ENCODE measurements at places on chromosomes 16 and 17.
A peak's percentile ranks its signal among the peaks of the same experiment; 100 is the strongest.

GRCh38 chr17:80873307-80873951 lies 118.2 kb upstream of the CHMP6 start:
- DNase-seq: no peak

- DNase-seq: no peak
Measured at GRCh38 chr16:16041196-16041892, 91.9 kb downstream of the ABCC1 start.

GRCh38 chr16:65476448-65476955 lies 354.6 kb upstream of the CDH11 start:
- no peak for DNase-seq

DNA sequence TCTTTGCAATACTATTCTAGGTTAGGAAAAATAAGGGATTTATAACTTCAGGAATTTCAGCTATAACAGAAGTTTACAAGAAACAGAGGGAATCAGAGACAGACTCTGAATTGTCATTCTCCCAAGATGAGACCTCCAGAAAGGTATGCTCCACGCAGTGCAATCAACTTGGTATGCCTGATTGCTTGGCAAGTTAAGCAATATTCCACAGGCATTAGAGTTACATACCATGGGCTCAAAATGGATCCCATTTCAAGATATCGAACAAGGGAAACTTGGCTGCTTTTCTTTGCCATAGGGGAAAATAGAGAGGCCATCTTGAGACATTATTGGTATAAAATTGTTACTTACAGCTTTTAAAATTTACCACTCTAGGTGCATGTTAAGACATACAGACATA lies 615.6 kb upstream of the SOX9 start:
- DNase-seq: no peak

DNA sequence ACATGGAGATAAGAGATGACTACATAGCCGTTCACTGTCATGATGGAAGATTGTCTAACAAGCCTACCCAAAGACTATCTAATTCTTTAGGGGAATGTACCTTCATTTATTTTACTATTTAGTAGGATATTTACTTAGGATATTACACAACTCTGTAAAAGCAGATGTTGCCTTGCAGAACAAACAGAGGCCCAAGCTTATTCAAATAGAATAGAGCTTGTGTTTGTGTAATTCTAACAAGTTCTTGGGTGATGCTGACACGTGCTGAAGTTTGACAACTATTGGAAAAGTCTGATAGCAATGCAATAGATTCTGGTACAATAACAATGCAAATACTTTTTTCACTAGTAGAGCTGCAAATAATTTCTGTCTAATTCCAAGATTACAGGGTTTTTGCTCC lies 447.6 kb downstream of the TOX3 start:
- no peak for DNase-seq

GRCh38 chr17:1197379-1197778 lies 17.6 kb upstream of the ABR start:
- peak; percentile 42 for DNase-seq

- no peak for DNase-seq
Measured at GRCh38 chr17:75126954-75127353, 4.6 kb downstream of the NT5C start.

DNA sequence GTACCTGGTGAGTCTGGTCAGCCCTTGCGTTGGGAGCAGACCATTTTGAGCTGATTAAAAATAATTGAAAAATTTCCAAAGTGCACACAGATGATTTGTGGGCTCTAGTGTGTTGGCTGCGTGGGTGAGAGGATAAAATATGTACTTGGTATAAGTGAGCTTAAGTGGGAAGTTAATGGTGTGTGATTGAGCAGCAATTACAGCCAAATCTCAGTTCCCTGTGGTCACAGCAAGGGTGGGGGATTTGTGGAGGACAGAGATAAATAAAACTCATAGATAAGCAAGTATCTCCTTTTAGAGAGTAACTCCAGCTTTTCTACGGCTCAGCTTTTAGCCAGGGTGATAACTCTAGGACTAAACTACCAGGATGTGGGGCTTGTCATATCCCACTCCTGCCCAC lies 390.4 kb downstream of the UTP18 start:
- DNase-seq: no peak

GRCh38 chr17:81713556-81714411 lies 1.7 kb downstream of the SLC25A10 start:
- no peak for DNase-seq

DNA sequence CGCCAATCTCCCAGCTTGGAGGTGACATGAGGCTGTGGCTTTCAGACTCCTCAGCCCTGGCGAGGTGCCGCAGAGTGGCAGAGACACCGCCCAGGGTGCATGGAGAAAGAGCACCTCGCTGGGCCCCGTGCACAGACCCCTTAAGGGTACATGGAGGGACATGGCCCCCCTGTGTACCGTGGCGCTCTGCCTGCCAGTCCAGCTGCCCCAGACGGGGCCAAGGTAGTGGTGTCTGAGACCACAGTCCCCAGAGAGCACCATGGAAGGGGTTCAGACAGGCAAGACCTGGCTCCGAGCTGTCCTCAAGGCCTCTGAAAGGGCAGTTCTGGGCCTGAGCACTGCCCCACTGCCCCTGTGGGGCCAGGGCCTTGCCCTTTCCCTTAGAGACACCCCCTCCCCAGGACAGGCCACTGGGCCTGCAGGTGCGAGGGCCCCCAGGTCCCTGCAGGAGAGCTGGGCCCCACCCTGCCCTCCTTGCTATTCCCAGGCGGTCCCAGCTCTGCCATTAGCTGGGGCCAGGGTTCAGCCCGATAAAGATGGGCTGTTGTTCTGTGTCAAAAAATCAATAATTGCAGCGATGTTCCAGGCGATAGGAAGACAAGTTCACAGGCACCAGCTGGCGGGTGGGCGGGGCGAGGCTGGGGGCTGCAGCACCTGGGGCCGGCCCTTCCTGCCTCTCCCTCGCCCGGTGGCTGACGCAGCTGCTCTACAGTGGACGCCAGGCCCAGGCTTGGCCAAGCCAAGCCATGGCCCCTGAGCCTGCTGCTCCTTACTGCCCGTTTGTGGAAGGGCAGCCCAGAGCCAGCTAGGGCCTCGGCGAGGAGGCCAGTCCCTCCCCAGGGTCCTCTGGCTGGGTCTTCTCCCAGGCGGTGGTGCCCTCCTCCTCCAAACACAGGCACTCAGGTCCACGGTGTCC lies 51.7 kb downstream of the ZFPM1 start:
- DNase-seq: no peak

GRCh38 chr17:71914812-71915211 lies 206.0 kb upstream of the SOX9 start:
- no peak for DNase-seq

DNA sequence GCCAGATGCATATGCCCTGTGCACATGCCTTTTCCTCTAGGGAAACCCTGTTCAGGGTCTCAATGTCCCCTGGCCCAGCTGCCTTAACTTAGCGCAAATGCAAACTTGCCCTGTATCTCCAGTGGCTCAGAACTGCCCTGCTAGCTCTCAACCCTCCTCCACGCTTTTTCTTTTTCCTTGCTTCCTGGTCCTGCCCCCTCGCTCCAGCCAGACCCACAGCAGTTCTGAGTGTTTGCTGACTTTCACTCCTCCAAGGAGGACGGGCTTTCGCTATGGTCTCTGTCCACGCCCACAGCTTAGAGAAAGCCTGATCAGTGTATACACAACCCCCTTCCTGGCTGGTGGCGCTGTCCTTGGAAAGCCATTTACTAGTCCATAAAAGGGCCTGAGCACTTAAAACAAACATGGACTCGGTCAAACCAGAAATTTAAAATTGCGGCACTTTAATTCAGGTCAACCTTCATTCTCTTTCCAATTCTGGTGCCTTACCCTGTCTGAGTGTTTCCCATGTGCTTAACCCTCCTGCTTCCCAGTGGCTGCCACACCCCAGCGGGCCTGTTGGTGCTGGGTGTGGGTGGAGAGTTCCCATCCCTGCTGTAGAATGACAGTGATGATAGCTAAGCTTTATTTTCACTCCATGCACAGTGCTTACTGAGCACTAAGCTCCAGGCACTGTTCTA lies 15.6 kb upstream of the TMEM98 start:
- DNase-seq: peak; percentile 76

GRCh38 chr16:11303405-11304138 lies 22.4 kb upstream of the PRM1 start:
- no peak for DNase-seq

- no peak for DNase-seq
Measured at GRCh38 chr16:79912592-79913310, 312.2 kb upstream of the MAF start.

DNA sequence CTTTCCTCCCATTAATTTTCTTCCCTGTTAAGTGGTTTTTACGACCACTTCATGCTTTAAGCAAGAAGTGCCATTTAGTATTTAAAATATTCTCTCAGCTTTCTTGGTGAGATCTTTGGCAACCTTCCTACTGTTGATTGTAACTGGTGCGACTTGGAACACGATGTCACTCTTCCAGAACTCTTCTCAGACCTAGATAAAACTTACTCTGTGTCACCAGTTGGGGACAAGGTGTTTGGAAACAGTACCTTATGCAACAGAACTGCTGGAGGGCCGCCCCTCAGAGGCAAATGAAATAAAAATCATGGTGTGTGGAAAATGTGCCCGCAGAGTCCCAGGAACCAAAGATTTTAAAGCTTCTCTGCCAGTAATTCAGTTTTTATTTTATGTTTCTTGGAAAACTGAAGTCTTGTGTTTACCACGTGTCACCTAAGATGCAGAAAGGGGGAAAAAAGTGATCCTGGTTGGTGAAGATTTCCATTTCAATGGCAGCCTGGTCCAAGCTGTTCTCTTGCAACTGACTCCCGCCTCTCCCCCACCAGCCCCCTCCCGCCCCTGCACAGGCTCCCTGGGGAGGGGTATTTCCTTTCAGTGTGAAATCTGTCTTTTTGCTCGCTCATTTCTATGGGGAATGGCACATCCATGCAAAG lies 7.2 kb upstream of the HSD11B2 start:
- DNase-seq: no peak

DNA sequence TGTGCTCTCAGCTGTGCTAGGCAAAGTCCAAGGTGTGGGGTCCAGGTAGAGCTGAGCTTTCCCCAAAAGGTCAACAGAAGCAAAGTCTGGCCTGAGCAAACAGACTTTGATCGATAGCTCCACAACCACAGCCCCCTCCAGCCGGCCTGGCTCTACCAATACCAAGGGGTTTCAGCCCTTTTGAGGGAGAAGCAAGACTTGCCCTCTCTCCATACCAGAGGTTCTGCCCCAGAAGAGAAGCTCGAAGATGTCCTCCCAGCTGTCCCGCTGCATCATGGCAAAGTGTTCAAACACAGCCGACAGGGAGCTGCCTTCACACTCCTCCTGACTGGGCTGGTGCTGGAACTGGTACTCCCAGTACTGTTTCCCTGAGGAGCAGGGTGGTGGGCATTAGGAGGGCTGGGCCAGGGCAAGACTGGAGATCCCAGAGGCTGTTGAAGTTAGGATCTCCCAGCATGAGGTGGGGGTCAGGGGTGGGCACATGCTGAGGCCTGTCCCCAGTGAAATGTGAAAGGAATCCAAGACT lies 1.7 kb downstream of the VTN start:
- no peak for DNase-seq

DNA sequence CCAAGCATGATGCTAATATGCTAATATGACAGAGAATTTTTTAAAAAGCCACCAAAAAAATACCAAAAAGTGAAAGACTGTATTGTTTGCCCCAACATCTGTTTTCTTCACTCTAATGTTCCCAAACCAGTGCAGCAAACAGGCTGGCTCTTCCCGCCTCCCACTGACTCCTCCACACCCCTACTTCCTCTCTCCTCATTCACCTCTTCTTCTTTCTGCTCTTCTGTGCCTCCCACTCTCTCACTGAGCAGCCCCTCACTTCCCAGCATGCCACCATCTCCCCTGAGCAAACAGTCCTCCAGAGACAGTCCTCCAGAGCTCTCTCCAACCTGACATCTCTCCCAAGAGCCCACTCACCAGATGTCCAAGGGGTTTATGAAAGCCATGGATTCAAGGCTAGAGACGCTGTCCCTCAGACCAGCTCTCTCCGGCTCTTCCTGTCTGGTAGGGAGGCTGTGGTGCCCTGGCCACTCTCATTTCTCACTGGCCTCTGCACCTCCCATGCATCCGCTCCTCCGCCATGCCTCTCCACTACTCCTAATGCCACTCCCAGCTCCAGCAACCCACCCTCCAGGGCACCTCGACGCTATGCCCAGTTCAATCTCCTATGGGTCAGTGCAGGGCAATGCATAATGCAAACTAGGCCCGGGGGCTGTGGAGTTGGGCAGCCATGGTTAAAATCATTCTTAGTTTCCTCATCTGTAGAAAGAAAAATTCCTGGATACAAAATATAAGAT lies 52.9 kb downstream of the ANKRD11 start:
- peak; percentile 33 for DNase-seq

DNA sequence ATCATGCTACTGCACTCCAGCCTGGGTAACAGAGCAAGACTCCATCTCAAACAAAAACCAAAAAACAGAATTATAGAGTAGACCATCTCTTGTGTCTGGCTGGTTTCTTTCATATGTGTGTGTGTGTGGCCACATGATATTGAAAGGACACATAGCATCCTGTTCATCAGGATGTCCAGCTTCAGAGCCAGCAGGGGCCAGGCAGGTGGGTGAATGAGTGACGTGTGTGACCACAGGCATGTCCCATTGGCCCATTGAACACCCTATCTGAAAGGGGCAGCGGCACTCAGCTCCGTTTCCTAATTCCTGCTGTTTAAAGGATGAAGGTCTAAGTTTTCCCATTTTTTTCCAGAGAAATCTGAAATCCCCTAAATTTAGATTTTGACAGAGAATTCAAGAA lies 174.2 kb downstream of the PRKCB start:
- no peak for DNase-seq

DNA sequence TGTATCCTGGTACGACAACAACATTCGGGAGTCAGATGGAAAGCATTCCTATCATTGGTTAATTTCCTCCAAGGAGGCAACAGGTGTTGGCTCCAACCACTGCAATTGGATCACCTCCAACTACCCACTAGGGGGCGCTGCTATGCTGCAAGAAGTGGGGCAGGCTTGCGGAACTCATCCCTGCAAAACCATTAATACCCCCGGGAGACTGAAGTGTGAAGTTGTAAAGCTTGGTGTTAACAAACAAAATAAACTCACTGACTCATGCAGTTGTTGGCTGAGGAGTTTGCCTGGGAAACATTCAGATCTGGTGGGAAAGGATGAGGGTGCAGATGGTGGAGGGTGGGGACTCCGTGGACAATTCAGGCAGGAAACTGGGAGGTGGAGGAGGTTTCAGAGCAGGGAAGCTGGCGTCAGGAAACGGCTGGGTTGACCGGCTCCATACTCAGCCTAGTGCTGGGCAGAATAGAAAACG lies 84.9 kb downstream of the HS3ST2 start:
- DNase-seq: peak; percentile 81

GRCh38 chr17:17613708-17614114 lies 22.2 kb upstream of the PEMT start:
- DNase-seq: peak; percentile 44

- no peak for DNase-seq
Measured at GRCh38 chr17:27862004-27862403, 31.2 kb downstream of the LYRM9 start.

- peak; percentile 89 for DNase-seq
Measured at GRCh38 chr17:41812381-41813151, at the start of gene FKBP10. TSS of gene FKBP10 (plus strand) at chr17:41813004. CDS start at chr17:41813035, 31 bp downstream.

GRCh38 chr16:82699260-82699659 lies 72.5 kb downstream of the CDH13 start:
- DNase-seq: no peak

- DNase-seq: no peak
Measured at GRCh38 chr17:64410750-64411490, 20.3 kb upstream of the PECAM1 start.

- DNase-seq: peak; percentile 12
Measured at GRCh38 chr16:84917492-84917891, 93.8 kb downstream of the ZDHHC7 start.
